ENCODE measurements at places on chromosomes 5 and 9.
A peak's percentile ranks its signal among the peaks of the same experiment; 100 is the strongest.

DNA sequence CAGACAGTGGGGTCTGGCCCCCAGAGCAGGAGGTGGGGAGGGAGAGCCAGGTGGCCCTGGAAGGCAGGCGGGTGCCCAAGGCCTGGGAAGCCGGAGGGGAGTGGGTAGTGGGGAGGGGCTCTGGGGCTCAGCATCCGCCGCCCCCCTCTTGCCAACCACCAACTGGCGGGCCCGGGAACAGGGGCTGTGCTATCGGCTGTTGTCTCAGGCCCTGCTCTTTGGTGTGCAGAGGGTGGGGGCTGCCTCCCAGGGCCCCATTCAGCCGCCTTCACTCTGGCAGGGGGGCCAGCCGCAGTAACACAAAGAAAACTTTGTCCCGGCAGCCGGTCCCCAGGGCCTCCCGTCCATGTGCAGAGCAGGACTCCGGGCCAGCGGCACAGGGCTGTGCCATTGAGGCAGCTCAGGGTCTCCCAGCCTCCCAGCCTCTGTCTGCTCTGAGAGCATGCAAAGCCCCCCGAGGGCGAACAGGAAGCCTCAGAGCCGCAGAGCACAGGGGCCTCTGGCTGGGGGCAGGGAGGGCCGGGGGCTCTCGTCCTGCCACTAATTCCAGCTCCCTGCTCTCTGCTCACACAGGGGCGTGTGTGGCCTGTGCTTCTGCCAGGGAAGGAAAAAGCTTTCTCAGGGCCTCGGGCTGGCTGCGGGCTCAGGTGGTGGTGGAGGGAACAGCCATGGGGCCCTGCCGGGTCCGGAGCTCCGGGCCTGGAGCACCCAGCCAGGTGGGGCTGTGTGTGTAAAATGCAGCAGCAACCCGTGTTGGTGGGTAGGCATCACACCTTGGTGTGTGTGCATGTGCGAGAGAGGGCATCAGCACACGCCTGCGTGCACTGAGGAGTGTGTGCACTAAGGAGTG is 54.2 kb upstream of the NOTCH1 start:
- no peak for DNase-seq

DNA sequence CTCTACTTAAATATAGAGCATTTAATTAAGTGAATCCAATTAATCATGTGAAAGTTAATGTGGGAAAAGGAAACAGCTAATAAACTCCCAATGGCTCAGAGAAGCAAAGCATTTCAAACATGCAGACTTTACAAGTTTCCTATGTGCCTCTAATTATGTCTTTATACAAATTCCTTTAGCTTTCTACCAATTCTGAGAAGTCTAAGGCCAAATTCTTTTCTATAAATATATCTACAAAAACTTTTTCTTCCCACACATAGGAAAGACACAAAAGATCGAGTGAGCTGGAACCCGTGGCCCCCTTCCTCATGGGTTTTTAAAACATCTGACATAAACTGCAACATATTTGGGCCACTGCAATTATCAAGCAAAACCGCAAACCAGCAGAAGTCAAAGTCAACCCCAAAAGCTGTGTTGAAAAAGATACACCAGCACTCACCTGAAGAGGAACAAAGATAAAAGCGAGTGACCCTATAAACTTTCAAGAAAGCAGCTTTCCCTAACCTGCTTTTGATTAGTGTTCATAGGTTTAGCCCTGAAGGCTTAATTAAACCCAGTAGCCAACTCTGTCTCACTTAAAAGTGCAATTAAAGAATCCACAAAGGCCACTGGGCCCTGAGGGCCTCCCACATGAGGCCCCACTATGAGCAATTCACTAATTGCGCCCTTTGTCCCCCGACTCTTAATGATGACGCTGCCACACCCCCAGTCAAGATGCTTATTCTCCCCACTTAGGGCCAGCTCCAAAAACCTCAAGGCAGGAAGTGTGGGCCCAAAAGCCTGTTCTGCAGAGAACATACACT is 12.1 kb downstream of the SEMA5A start:
- no peak for DNase-seq

DNA sequence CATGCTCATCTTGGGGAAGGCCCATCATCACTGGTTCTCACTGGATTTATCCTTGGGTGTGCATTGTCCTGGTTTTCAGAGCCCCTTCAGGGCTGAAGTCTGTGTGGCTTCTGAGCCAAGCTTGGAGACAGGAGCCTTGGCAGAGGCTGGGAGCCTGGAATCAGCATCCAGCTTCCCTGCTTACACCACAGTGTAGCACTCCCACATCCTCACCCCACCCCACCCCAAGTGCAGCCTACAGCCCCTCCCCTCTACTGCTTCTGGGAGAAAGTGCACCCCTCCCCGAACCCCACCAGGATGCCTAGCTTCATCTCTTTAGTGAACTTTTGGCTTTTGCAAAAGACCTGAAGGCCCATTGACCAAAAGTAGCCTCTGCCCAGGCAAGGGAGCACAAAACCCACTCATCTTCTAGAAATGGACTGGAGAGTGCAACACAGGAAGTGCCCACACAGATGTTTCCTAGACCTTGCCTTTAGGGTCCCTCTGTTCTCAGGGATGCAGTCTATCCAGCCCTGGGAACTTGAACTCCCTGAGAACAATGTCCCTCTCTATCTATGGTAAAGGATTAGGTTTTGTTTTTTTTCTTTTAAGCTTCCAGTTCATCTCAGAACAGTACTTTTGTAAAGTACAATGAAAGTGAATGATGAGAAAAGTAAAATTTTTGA is 189.7 kb downstream of the PALM2AKAP2 start:
- DNase-seq: no peak

GRCh38 chr9:68975365-68976043 is 38.4 kb downstream of the PRKACG start:
- no peak for DNase-seq

- no peak for DNase-seq
Observed at GRCh38 chr9:79000230-79001002, 571.3 kb upstream of the TLE4 start.

GRCh38 chr5:93578813-93579691 is 2.0 kb downstream of the NR2F1-AS1 start:
- no peak for DNase-seq

DNA sequence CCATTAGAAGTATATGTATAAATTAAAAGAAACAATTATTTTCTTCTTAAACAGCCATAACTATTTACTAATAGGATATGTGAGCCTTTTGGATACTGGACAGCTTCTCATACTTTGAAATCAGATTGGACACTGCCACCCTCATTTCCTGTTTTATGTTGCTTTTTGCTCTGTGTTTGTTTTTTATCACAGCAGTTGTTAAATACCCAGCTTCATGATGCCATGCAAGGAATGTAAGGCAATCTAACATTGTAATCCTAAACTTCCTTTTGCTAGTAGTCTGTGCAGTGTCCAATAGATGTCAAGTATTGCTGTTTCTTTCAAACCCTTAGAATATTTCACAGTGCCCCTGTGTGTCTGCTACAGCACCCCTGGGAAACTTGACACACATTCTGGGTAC is 56.2 kb downstream of the CNTLN start:
- DNase-seq: no peak

- DNase-seq: no peak
Observed at GRCh38 chr5:116225281-116225922, 140.6 kb downstream of the COMMD10 start.

GRCh38 chr5:113068559-113068958 is 92.0 kb downstream of the DCP2 start:
- no peak for DNase-seq

DNA sequence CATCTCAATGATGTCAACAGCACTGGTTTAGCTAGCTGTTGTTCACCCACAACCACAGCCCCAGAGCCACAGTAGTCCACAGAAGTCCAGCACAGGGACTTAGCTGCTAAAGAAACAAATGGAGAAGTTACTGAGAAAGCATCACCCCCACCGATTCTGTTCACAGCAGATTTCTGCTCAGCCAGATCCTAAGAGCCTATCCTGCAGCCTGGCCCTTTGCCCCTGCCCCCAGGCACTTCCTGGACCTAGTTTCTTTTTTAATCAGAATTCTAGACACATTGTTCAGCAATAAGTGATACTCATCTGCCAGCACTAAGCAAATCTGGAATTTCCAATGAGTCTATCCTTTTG is 7.4 kb downstream of the B4GALT1 start:
- peak; percentile 52 for DNase-seq

GRCh38 chr9:11779971-11780370 is 913.2 kb upstream of the TYRP1 start:
- no peak for DNase-seq

- DNase-seq: no peak
Observed at GRCh38 chr5:40995801-40996586, 75.1 kb downstream of the MROH2B start.

DNA sequence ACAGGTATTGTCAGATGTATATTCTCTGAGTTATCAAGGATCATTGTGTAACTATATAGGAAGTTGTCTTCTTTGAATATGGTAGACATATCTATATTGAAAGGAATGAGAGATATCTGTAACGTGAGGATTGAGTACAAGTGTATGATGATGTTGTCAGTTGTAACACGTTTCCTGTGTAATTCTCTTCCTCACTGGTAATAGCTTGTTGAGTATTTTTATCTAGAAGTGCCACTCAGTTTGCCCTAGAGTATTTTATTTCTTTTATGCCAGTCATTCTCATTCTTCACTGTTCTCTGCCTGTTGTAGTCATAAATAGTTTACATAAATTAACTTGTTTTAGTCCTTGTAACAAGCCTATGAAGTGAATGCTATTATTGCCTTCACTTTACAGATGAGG is 172.1 kb downstream of the BAAT start:
- DNase-seq: no peak

GRCh38 chr9:121734465-121734864 is 83.0 kb downstream of the DAB2IP start:
- DNase-seq: no peak

DNA sequence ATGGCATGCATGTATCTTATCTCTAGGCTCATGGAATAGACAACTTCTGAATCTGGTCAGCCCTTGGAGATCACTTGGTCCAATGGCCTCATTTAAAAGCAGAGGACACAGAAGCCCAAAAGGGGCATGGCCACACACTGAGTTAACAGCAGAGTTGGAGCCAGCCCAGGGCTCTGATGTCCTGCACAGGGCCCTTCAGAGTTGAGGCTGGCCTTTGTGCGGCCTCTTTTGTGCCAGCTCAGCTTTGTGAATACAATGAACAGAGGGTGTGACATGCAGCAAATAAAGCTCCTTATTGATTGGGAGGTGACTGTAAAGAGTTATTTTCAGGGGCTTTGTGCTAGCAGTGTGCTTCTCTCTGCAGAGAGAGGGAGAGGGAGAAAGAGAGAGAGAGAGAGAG is 150.1 kb upstream of the STK32A start:
- no peak for DNase-seq

- no peak for DNase-seq
Observed at GRCh38 chr5:171750311-171750788, 35.3 kb upstream of the SMIM23 start.

DNA sequence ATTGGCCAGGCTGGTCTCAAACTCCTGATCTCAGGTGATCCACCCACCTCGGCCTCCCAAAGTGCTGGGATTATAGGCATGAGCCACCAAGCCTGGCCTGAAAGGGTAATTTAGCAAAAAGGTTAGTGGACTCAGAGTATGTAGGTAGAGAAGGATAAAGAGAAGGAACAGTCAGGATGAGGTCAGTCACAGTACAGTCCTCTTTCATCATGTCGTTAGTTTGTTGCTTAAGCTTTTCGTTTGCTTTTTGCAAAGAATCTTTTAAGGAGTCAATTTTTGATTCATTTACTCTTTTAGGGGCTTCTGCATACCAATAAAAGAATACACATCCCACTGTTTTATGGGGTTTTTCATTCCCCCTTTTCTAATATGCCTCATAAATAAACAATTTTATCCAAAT is 17.8 kb upstream of the GBGT1 start:
- DNase-seq: no peak

DNA sequence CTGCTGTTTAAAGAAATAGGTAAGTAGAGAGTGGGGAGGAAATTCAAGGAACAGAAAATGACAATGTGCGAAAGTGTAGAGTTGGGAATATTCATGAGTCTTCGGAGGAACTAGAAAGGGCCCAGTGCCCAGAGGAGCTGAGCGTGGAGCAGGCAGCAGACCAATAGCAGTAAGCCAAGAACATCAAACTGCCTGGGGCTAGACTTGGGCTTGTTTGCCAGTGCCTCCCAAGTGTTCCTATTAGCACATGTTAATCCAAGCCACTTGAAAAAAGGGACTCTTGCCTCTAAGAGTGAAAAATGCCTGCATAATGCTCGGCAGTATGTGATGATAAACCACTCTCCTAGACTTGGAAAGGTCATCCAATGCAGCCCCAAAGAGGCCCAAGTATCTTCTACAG is 1.2 kb upstream of the TAL2 start:
- DNase-seq: no peak

DNA sequence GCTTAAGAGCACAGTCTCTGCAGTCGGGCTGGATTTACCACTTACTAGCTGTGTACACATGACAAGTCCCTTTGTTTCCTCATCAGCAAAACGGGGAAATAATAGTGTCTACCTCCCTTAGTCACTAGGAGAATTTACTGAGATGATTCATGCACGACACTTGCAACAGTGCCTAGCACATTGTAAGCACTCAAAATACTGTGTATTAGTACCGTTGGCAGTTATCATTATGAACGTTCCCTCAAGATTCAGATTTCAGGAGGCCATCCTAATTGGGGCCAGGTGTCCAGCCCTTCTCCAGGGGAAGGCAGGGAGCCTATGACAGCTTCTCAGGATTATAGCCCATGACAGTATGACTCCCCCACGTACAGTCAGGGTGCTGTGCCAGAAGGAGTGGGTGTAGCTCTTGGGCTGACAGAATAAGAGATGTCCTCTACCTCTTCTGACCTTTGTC is 164.3 kb downstream of the DOCK2 start:
- no peak for DNase-seq

DNA sequence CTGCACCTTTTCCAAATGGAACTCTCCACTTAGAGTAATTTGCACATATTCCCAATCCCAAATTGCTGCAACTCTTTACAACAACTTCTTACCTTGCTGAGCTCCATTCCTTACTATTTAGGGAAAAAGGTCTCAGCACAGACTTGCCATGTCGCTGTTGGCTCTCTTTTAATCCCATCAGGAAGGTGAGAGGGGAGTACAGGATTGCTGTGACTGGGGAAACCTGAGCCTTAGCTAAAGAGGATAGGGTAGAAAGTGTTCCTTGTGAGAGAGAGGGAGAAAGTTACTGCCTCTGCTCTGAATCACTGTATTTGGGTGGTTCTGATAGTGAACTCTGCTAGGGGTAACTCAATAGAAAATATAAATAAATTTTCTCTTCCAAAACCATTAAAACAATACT is 43.7 kb upstream of the GABRA1 start:
- DNase-seq: no peak

DNA sequence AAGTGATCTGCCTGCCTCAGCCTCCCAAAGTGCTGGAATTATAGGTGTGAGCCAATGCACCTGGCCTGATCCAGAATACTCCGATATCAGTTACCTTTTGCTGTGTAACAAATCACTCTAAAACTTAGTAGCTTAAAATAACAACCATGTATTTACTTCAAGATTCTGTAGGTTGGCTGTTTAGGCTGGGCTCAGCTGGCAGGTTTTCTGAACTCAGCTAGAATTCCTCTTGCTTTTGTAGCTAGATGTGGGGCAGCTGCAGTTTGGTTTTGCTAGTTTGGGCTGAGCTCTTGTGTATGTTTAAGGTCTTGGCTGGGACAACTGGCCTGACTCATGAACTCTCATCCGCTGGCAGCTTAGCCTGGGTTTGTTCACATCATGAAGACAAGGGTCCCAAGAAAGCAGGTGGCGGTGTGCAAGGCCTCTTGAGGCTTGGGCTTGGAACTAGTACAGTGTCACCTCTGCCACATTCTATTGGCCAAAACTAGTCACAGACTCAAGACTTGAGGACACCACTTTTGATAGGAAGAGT is 138.3 kb upstream of the SHB start:
- DNase-seq: no peak

GRCh38 chr5:53027913-53028312 is 38.8 kb downstream of the ITGA2 start:
- DNase-seq: no peak

- no peak for DNase-seq
Observed at GRCh38 chr9:137679249-137679648, 60.4 kb downstream of the EHMT1 start.
